ENCODE measurements at places on chromosomes 6 and 20.

DNA sequence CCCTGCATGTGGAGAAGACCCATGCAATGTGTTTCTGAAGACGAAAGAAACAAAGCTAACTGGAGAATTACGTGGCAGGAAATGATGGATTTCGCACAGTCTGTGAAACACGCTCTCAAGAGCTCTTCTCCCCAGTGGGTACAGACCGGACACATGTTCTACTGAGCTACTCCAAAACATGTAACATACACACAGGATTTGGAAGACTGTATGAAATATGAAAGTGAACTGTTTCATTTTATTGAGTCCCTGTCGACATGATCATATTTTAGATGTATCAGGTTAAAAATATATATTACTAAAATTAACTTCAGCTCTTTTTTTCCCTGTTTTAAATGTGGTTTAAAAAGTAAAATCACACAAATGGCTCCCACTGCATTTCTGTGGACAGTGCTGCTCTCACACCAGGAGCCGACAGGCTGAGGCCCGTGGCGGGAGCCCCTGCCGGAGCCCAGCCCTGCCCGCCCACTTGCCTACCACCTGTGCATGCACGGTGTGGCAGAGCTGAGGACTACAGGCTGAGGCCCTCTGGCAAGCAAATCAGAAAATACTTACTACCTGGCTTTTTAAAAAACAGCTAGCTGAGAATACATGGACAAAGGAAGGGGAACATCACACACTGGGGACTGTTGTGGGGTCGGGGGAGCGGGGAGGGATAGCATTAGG lies 58.9 kb upstream of the NXT1 start:
- no peak for DNase-seq

DNA sequence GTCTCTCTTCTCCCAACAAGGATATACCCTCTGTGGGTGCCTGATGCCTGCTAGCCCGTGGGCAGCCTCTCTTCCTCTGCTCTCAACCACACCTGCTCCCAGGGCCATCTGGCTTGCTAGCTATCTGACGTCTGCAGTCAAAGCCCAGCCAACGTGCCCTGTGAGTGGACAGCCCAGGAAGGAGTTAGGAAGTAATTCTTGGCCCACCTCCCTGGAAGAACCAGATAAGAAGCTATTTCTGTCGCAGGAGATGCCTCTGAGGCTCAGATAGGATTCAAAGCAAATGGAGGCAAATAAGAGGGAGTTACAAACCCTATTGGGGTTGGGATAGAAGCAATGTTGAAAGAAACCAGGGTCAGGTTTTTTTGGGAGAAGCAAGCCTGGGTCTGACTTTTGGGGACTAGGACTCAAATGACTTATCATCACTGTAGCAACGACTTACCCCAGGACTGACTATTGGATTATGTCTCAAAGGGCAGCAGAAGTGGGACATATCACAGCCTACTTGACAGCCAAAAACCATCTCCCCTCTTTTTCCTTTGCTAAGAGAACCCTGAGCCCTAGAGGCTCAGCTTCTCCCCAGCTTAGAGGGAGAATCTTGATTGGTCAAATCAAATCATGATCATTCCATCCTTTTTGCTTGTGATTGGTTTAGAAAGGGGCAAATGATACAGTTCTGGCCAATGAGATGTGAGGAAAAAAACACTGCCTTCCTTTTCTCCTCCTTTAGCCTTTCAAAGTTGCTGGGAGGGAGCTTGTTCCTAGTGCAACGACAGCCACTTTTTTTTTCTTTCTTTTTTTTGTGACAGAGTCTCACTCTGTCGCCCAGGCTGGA lies 18.0 kb upstream of the CDK5RAP1 start:
- DNase-seq, result no peak

- DNase-seq, result no peak
Measured at GRCh38 chr20:24283186-24283585, 186.2 kb upstream of the SYNDIG1 start.

GRCh38 chr6:109081516-109082187 lies 13.0 kb downstream of the SESN1 start:
- no peak for DNase-seq

GRCh38 chr6:66993272-66993671 lies 1286.2 kb upstream of the EYS start:
- DNase-seq, result no peak

GRCh38 chr6:113586413-113587077 lies 270.6 kb upstream of the MARCKS start:
- DNase-seq, result no peak

- DNase-seq, result no peak
Measured at GRCh38 chr6:108810057-108810643, 38.1 kb upstream of the ARMC2 start.

GRCh38 chr6:164130151-164130550 lies 715.6 kb downstream of the QKI start:
- DNase-seq, result no peak

- no peak for DNase-seq
Measured at GRCh38 chr6:15989397-15989796, 139.5 kb upstream of the MYLIP start.

- DNase-seq, result peak; percentile 53
Measured at GRCh38 chr6:36028877-36029324, 1.3 kb downstream of the MAPK14 start.

DNA sequence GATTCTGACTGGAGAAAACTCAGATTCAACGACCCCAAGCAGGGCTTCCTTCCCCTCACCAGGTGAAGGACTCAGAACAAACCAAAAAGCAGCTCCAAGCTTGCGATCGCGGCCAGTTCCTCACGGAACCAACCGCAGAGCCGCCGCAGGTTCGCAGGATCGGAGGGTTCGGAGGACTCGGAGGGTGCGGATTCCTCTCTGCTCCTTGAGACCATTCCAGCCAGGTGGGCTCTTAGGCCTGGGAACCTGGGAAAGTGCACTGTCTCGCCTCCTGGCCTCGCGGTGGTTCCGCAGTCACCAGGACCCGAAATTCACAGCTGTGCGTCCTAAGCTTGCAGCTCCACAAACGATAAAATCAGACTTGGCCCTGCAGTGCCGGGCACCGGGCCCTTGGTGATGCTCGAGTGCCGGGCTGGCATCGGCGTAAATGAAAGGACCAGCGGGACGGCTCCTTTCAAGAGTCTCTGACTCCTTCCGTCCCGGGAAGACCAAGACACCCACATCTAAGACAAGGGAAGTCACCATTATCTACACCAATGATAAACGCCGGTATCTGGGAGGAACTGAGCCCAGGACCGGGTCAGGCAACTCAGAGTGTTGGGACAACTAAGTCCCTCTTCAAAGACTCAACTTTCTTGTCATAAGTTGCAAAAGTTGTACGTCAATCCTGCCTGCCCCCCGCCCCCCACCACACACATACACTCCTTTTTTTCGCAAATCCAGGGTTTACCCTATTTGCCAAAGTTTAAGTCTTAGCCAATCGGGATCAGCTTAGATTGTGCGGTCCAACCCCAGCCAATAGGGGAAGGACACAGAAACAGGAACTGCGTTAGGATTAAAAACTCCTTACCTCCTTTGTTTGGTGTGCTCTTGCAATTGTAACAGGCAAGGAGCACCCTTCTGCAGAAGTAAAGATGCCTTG lies 69.8 kb upstream of the PRSS16 start:
- peak; percentile 32 for DNase-seq

- no peak for DNase-seq
Measured at GRCh38 chr20:24868396-24868927, 80.6 kb upstream of the CST7 start.

GRCh38 chr20:13199279-13199678 lies 21.8 kb upstream of the ISM1 start:
- DNase-seq, result no peak

DNA sequence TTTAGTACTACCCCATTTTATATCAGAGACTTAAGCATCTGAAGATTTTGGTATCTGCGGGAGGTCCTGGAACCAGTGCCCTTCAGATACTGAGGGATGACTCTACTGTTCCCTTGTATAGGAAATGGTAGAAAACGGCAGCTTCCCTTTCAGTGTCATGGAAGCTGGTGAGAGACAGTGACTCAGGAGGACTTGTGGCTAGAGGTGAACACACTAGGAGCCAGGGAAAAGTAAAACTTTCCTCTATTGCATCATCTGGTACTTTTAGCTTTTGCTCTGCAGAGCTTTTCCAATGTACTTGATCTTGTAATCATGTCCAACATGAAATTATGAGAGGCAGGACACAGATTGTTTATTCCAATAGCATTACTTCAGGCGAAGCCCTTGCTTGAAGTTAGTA lies 45.0 kb downstream of the RNF144B start:
- DNase-seq, result no peak

Measured in stimulated activated CD4-positive, alpha-beta T cell treated with anti-CD3 and anti-CD28 coated beads, Interleukin-1b, Interleukin-23, amount 100 ng/mL, for 1 hour (primary cell).